Activated naive CD4-positive, alpha-beta T cell treated with anti-CD3 and anti-CD28 coated beads, Interleukin-2, amount 50 U/mL, for 72 hours (primary cell): ENCODE measurements at places on chromosomes 5 and 9. TPM values are rescaled to one million over a fixed set of nuclear protein-coding genes. Genes with fewer than 3 reads are reported as not detected.

DNA sequence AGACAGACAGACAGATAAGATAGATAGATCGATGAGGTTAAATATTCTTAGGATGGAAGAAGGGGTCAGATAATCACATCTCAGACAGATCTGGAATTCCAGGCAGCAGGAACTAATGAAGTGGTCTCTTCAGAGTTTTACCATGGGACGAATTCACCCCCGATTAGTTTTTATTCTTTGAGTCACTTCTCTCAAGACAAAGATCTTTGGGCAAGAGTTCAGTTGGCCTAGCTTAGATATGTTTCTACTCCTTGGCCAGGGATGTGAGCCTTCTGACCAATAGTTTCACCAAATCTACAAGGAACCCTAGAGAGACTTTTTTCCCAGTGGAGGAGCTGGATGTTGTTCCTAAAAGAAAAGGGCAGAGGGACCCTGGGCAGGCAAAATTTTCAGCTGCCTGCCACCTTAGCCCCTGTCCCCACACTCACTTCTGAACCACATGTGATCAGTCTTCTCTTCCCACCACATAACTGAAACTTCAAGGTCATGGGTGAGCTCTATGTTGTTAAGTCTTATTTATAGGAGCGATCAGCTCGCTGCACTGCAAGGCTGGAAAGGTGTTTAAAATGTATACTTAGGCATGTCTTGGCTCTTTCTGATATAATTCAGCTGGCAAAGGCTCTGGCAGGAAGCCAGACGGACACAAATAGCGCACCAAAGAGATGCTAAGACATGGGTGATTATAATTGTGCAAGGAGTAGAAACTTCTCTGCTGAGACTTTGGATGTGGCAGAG lies 132.9 kb downstream of the PALM2AKAP2 start:
- no peak for DNase-seq

GRCh38 chr9:123311250-123311752 lies 42.9 kb upstream of the STRBP start:
- DNase-seq: no peak

DNA sequence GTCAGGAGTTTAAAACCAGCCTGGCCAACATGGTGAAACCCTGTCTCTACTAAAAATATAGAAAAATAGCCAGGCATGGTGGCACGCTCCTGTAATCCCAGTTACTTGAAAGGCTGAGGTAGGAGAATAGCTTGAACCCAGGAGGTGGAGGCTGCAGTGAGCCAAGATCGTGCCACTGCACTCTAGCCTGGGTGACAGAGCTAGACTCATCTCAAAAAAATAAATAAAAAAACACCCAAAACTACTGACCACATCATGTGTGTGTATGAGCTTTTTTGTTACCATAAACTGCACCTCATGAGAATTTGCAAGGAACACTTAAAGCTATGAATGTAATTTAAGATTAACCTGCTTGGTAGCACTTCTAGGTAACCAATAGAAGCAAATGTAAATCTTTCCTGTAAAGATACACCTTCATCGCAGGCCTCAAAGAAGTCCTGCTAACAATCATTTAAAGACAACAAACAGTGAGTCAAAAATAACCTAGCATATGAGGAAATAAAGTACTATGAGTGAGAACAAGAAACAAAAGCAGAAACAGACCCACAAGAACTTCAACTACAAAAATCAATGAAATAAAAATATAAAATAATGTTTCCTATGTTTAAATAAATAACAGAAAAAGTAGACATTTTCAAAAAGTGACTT lies 13.0 kb downstream of the SLC38A9 start:
- no peak for DNase-seq

DNA sequence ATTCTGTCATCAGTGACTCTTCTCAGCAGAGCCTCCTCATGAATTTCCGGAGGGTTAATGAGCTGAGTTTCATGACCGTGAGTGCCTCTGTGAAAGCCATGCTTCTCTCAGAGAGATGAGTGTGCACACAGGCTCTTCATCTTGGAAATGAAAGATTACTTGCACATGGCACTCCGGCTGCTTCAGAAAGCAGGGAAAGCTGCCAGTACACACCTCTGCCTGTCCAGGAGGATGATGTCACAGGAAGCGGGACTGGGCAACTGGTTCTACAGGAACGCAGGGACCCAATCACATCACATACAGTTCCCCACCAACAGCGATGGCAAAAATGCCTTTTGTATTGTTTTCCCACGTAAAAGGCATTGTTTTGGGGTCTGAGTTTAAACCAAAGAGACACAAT lies 286.0 kb upstream of the DAP start:
- no peak for DNase-seq

GRCh38 chr5:112119508-112119907 lies 299.6 kb downstream of the EPB41L4A start:
- DNase-seq: no peak

- DNase-seq: no peak
Measured at GRCh38 chr5:168334280-168334679, 42.8 kb downstream of the WWC1 start.

- DNase-seq: no peak
Measured at GRCh38 chr9:74533253-74533652, 36.1 kb downstream of the RORB start.

- no peak for DNase-seq
Measured at GRCh38 chr5:143554187-143554717, 150.8 kb upstream of the NR3C1 start.

- no peak for DNase-seq
Measured at GRCh38 chr9:105171589-105171988, 72.9 kb upstream of the SLC44A1 start.

DNA sequence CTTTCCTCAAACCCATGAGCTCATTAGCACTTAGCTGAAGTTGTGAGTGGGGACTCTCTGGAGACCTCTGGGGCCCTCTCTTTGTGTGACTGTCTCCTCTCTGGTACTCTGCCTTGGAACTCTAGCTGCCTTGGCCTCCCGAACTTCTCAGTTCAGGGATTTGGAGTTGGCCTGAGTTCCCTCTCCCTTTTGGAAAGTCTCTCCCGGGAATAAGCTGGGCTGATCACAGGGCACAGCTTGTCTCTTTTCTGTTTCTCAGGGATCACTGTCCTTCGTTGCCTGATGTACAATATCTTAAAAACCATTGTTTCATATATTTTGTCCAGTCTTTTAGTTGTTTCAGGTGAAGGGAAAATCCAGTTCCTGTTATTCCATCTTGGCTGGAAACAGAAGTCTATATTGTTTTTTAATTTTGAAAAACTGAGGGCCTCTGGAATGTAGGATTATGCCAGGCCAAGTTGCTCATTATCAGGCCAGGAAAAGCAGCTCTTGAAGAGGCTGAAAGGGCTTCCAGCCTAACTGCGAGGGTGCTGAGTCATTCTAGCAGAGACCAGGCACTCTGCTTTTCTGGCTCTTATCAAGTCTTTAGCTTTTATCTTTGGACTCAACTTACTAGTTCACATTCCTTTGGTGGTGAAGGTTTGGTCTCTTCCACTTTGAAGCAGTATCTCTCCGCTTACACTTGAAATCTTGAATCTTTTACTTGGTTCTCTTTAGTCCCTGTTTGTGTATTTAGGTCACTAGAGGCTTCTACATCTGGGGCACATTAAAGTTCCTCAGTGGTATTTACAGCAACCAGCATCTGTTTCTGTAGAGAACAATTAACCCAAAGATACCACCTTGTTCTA lies 8.4 kb upstream of the RGS3 start:
- no peak for DNase-seq

DNA sequence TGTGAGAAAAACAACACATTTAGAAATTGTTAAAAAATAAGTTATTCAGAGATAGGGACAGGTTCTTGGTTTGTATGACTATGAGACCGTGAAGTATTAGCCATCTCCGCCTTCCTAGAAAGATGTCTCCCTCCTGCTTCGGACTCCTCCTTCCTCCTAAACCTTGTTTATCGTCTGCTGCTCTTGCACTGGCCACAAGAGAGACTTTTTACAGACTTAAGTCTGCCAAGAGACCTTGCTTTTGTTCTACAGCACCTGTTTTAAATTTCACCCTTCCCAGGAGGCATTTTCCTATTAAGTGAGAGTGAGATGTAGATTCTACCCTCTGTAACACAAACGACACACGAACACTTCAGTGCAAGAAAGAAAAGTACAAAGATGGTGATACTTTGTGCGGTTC lies 274.6 kb downstream of the ARHGEF28 start:
- no peak for DNase-seq

DNA sequence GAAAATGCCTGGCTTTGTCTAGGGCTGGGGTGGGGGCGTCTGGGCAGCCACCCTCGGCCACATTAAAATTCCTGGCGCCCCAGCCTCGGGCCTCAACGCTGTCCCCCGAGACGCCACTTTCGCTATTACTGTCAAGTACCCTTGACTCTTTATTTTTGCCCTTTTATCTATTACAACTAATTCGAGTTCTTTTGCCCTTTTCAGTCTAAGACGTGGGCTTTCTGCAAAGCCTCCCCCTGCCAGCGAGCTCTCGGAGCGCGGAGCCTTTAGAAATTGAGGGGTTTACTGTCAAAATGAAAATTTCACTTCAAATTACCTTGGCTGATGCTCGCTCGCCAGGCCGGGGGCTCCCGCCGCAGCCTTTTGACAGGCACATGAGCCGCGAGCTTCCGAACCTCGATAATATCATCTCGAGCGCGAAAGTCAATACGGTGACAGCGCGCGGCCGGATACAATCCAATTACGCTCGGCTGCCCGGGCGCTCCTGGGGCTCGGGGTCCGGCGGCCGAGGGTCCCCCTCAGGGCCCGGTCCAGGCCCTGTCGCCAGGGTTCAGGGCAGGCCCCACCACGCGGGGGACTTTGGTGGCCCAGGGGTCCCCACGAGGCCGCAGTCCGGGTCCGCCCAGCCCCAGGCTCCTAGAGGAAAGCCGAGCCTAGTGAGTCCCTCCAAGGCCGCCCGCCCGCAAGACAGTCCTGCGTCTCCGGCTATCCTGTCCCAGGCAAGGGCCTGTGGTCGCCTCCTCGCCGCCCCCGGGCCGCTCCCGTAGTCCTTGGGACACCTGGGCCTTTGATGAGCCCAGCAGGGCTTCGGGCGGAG lies 6.7 kb downstream of the IRX4 start:
- no peak for DNase-seq

GRCh38 chr5:101292199-101292598 lies 389.1 kb upstream of the ST8SIA4 start:
- DNase-seq: no peak

DNA sequence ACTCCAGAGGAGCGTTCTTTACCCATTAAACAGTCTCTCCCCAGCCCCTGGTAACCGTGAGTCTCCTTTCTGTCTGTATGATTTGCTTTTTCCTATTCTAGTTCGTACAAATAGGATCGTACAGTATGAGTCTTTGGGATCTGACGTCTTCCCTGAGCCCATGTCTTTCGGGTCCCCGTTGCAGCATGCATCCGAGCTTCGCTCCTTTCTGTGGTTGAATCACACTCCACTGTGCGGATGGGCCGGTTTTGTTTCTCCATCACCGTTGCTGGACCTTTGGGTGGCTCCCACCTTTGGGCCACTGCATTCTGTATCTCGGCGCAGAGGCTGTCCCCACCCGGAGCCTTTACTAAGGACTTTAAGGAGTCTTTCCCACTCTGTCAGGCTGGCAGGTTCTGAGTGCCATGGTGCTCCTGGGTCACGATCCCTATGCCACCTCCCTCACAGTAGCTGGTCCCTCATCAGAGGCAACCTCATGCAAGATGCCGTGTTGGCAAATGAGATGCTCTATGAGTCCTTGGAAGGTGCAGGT lies 145.7 kb upstream of the COL5A1 start:
- no peak for DNase-seq

GRCh38 chr9:35923927-35924763 lies 14.9 kb downstream of the SPAAR start:
- DNase-seq: no peak

- no peak for DNase-seq
Measured at GRCh38 chr5:31378838-31379237, 153.1 kb downstream of the DROSHA start.

GRCh38 chr9:103082494-103082893 lies 87.4 kb downstream of the CYLC2 start:
- no peak for DNase-seq

DNA sequence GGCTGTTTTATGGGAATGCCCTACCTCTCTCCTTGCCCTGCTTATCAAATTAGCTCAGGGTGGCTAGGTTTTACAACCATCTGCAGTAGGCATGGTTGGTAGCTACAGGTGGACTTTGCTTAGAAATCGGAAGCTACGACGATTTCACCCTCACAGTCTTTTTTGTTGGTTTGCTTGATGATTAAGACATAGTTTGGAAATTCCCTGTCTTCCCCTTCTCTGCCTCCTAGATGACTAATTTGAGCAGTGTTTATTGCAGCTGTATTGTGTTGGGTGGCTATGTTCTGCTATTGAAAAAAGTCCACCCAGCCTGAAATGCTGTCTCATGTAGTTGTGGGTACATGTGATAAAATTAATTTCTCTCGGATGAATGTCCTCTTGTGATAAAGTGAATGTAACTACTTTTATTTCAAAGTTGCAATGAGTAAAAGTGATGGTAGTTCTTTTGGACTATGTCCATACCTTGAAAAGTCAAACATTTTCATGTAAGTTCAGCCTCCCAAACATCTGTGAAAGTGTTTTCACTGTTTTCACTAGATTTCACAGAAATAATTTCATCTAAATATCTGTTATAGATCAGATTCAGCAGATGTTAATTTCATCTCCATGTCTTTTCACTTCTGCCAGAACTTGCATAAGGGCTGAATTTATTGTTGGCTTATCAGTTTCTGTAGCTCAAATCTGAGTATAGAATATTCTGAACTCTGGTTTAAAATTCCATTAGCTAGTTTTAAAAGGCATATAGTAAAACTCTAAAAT lies 37.3 kb upstream of the FYB1 start:
- no peak for DNase-seq

GRCh38 chr5:32276173-32276853 lies 36.4 kb downstream of the MTMR12 start:
- DNase-seq: no peak

GRCh38 chr5:137233726-137234125 lies 265.4 kb downstream of the SPOCK1 start:
- DNase-seq: no peak

DNA sequence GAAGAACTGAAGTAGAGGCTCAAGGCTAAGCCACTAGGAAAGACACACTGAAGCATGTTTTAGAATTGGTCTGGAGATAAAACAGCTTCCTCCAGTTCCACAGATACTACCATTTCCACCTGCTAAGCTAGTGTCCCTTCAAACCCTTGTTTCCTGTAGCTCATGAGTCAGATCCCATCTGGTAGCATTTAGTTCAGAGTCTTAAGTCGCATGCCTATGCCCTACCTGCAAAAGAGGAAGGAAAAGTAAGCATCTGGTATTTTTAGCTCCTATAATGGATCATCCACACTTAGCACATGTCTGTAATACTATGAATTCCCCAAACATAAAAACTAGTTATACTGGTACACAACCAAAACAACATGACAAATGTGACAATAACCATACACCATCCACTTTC lies 92.1 kb downstream of the CDKN2A start:
- DNase-seq: no peak

GRCh38 chr5:8701251-8701650 lies 832.3 kb downstream of the MTRR start:
- no peak for DNase-seq

- no peak for DNase-seq
Measured at GRCh38 chr5:135053278-135053677, 19.2 kb upstream of the PITX1 start.

The FCN2 gene
- not detected for total RNA-seq

The HAVCR1 gene
- 0.96 TPM for total RNA-seq

The SLC36A3 gene
- total RNA-seq: not detected

The MELK gene
- 57.1 TPM for total RNA-seq

The GRM6 gene
- total RNA-seq: not detected

The GDNF gene
- not detected for total RNA-seq
